ENCODE measurements at places on chromosomes 4 and X.

DNA sequence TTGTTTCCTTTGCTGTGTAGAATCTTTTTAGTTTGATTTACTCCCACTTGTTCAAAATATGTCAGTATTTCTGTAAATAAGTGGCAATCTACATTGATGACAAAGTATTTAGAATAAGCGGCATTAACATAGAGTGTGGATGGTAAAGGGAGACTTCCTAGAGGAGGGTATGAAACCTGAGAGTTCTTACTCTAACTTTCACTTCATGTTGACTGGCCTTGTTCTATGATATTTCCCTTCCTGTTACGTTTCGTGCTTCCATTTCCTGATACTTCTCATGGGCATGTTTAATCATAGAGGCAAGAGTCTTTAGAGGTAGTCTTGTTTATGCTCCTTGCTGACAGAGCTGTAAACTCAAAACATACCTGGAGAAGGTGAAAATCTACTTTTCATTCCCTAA lies 408.9 kb downstream of the GLUD2 start:
- no peak for DNase-seq

DNA sequence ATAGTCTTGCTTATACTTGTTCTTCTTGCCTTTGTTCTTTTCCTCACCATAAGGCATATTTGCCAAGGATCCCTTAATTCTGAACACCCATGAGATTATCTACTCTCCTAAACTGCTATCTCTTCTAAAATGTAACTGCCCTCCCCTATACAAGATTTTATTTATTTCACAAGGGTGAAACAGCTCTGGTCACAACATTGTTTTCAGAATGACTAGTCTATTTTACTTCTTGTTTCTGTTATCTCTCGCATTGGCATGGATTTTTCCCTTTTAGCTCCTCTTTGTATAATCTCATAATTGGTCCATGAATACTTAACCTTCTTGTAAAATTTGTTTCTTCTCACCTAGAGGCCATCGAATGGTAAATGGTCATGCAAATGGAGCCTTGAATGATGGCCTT lies 17.2 kb upstream of the COL25A1 start:
- DNase-seq = no peak

DNA sequence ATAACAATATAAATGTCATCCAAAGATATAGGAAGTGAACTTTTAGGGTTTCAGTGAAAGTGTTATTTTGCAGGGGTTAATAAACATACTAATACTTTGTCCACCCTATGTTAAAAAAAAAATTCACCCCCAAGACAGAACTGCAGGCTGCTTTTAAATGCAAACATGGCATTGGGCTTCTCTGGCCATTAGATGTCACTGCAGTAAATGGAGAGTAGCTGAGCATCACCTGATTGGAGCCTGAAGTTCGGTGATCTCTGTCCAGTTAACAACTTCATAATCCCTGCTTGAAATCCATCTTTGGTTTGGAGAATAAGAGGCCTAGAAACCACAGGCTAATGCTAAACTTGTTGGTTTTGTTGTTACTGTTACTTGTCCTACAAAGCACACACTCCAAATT lies 18.7 kb downstream of the SLC25A43 start:
- no peak for DNase-seq

DNA sequence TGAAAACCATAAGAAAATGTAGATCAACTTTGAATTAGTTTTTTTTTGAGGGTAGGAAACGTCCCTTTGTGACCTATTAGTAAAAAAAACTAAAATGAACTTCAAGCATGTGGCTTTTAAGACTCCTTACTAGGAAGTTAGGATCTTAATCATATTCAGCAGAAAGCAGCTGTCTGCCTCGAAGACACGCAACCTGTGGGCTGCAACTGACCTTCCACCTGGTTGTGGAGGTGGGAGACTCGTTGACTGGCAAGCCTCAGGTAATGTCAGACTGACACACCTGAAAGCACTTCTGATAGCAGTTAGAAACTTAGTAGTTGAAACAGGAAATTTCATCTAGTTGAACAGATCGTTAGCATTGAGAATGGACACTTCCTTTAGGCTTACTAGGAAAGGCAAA lies 37.4 kb downstream of the CCNG2 start:
- no peak for DNase-seq

DNA sequence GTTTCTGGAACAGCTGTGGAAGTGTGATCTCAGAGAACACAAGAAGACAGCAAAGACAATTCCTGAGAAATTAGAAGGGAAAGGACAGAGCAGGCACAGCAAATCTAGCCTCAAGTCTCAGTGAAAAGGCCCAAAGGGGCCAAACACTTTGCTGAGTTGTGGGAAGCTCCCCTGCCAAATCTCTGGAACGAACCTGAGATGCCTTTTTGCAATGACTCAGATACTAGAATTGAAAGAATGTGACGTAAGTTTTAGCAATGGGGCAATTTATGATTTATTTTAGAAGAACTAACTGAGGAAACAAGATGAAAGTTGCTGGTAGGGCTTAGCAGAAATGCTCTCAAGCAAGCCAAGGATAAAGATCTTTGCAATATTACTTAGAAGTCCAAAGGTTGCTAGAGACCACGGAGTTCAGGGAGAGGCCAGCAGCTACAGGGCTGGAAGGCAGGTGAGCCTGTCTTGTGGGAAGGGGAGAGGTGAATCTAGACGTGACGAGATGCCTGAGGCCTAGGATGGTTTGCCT lies 92.8 kb downstream of the AMELX start:
- no peak for DNase-seq

- DNase-seq = no peak
Observed at GRCh38 chrX:41526925-41527324, 79.8 kb downstream of the NYX start.

DNA sequence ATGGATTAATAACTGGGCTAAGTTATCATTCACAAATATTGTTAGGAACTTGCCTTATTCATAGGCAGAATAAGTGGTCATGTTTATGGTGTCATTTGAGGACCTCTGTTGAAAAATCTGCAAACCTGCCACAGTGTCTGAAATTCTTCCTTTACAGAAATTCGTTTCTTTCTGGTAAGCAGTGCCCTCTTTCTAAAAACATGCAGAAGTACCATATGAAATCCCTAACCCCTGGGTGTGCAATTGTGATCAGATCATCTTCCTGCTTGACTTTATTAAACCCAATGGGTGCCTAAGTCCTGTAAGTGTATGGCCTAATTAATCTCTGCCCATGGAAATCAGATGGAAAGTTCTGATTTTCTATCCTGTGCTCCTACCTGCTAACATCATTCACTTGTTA lies 4.4 kb upstream of the HTATSF1 start:
- no peak for DNase-seq

DNA sequence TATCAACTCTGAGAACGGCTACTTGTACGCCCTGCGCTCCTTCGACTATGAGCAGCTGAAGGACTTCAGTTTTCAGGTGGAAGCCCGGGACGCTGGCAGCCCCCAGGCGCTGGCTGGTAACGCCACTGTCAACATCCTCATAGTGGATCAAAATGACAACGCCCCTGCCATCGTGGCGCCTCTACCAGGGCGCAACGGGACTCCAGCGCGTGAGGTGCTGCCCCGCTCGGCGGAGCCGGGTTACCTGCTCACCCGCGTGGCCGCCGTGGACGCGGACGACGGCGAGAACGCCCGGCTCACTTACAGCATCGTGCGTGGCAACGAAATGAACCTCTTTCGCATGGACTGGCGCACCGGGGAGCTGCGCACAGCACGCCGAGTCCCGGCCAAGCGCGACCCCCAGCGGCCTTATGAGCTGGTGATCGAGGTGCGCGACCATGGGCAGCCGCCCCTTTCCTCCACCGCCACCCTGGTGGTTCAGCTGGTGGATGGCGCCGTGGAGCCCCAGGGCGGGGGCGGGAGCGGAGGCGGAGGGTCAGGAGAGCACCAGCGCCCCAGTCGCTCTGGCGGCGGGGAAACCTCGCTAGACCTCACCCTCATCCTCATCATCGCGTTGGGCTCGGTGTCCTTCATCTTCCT lies 2.7 kb downstream of the PCDH10 start:
- no peak for DNase-seq

GRCh38 chr4:760616-761015 lies 55.0 kb downstream of the PCGF3 start:
- DNase-seq = no peak

DNA sequence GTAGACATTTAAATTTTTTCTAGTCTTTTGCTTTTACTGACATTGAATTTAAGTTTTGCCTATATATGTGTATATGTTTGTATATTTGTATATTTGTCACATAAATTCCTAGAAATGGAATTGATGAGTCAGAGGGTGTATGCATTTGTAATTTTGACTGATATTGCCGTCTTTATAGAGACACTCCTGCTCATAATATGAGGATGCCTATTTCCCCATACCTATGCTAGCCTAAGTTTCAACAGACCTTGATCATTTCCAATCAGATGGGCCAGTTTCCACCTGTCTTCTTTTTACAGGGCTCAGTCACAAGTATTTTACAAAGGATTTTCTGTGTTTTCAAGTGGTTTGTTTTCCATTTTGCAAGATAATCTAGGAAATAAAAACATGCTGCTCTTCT lies 10.8 kb downstream of the PDLIM5 start:
- DNase-seq = no peak

DNA sequence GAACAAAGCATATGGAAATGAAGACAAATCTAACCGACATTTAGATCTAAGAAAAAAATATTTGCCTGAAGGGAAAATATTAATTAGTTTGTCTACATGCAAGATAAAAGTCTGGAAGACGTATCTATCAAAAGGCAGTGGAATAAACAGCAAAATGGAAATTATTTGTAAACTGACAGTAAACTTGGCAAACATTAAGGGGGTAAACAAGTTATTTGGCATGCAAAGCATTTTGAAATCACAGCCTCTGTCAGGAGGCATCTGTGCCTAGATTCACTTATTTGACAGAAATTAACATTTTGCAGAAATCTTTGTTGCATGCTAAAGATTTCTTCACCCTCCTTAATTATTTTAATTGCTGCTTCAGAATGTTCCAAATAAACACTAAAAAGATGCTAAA lies 1065.8 kb upstream of the POU3F4 start:
- DNase-seq = no peak

DNA sequence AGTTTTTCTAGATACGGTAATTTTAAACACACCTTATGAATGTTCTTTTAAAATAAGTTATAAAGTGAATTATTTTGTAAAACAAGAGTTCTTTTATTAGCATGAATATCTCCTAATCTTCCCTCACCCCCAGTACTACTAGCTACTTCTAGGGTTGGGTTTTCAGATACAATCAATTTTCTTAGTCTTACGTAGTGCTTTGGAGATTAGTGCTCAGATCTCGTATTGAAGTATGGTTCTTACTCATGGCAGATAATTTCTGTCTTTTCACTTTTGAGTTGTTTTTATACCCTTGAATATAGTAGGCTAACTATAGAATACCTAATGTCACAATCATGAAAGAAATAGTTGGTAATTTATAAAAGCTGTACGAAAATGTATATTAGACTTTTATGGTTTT lies 43.2 kb downstream of the CDKL5 start:
- no peak for DNase-seq

DNA sequence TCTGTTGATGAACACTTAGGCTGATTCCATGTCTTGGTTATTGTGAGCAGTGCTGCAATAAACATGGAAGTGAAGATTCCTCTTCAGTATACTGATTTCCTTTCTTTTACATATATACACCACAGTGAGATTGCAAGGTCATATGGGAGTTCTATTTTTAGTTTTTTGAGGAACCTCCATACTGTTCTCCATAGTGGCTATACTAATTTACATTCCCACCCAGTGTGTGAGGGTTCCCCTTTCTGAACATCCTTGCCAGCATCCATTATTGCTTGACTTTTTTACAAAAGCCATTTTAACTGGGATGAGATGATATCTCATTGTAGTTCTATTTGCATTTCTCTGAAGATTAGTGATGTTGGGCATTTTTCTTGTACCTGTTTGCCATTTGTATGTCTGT lies 80.5 kb upstream of the GALNT7 start:
- no peak for DNase-seq

- no peak for DNase-seq
Observed at GRCh38 chr4:151692443-151692782, 68.4 kb downstream of the GATB start.

DNA sequence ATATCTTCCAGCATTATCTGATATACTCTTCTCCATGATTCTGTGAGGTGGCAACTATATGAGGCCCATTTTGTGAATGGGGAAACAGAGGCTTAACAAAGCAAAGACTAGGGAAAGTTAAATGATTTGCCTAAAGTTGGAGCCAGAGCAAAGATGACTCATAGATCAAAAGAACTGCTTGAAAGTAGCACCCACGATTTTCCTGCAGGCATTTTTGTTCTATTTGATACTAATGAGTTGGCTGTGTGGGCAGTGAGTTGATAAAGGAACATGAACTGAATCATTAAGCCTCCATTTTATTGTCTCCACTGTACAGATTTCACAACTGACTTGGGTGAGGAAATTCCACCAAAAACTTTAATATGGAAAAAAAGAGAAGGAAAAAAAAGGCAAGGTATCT lies 138.9 kb upstream of the IGFBP7 start:
- DNase-seq = no peak

- no peak for DNase-seq
Observed at GRCh38 chr4:14862891-14863290, 139.4 kb upstream of the CPEB2 start.

DNA sequence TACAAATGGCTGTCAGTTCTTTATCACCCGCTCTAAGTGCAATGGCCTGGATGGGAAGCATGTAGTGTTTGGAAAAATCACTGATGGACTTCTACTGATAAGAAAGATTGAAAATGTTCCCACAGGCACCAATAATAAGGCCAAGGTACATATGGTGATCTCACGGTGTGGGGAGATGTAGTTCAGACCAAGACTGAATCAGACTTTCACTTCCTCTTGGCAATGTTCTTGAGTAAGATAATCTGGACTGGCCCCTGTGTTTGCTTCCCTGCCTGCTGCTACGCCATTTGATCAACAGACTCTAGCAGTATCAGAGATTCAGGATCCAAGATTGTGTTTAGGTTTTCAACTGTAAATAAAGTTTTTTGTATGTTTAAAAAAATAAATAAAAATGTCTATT lies 682.2 kb upstream of the AMOT start:
- no peak for DNase-seq

- DNase-seq = no peak
Observed at GRCh38 chr4:121177246-121178137, 13.4 kb upstream of the TNIP3 start.

GRCh38 chr4:34039766-34040165 lies 2204.5 kb downstream of the ARAP2 start:
- DNase-seq = no peak

- DNase-seq = no peak
Observed at GRCh38 chrX:106959901-106960300, 39.7 kb downstream of the CLDN2 start.
